Right lung (tissue), 10 donors: ENCODE measurements at places on chromosomes 12 and 14. TPM values are rescaled to one million over a fixed set of nuclear protein-coding genes. Genes with fewer than 3 reads are reported as not detected.

Gene RDH12
- polyA plus RNA-seq = 0.19 TPM

Gene LUM
- polyA plus RNA-seq = 639 TPM

- DNase-seq = peak; percentile 74
These were observed 11.3 kb upstream of the ABHD12B start for GRCh38 chr14:50860478-50861086.

- DNase-seq = peak; percentile 51
These were observed 30.1 kb downstream of the NRDE2 start for GRCh38 chr14:90301668-90302090.

DNA sequence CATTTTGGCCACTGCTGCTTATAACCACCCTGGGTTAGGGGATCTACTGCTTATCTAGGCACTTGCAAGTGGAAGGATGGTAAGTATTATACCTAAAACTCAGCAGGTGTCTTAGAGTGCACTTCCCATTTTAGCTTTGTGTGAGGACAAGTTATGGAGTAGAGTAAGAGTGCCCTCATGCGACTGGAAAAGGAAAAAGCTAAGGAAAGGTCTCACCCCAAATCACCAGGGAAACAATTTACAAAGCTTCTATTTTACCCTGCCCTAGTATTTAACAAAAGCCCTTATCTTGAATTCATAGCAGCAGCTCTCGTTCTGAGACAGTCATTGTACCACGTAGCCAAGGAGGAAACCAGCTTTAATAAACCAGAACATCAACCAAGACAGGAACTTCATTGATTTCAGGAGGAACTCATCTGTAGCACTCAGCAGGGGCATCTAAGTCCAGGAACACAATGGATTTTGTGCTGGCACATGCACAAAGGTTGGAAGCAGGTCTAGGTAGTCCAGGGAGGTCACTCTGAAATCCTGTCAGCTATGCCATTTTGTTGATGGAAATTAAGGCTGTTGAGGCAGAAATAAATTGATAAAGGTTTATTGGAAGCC is 2.9 kb downstream of the RDH12 start:
- peak; percentile 33 for DNase-seq

GRCh38 chr12:2922329-2922728 is 31.6 kb downstream of the TULP3 start:
- no peak for DNase-seq

GRCh38 chr14:69263364-69263763 is 3.4 kb downstream of the GALNT16 start:
- no peak for DNase-seq

GRCh38 chr12:9753498-9753897 is 7.2 kb downstream of the CD69 start:
- DNase-seq = no peak

GRCh38 chr14:33742166-33742565 is 208.7 kb downstream of the EGLN3 start:
- no peak for DNase-seq

DNA sequence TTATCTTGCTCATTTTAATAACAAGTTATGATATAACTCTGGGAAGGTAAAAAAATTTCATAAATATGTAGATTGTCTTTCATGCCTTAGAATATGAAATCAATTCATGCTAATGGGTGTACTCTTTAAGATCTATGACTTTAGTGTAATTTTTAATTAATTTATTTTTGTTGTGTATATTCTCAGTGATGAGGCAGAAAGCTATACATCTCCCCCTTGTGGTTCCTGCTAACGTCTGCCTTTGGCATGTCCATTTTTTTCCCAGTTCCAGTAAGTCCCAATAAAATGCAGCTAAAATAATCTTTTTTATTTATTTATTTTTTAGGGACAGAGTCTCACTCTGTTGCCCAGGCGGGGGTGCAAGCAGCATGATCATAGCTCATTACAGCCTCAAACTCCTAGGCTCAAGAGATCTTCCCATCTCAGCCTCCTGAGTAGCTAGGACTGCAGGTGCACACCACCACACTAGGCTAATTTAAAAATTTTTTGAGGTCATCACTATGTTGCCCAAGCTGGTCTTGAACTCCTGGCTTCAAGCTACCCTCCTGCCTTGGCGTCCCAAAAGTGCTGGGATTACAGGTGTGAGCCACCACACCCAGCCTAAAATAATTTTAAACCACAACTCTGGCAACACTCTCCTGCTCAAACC is 3.3 kb upstream of the CHURC1 start:
- DNase-seq = no peak

- no peak for DNase-seq
These were observed 107.6 kb upstream of the SFSWAP start for GRCh38 chr12:131603106-131603938.

- DNase-seq = no peak
These were observed 31.0 kb downstream of the SLC25A29 start for GRCh38 chr14:100275214-100275613.

DNA sequence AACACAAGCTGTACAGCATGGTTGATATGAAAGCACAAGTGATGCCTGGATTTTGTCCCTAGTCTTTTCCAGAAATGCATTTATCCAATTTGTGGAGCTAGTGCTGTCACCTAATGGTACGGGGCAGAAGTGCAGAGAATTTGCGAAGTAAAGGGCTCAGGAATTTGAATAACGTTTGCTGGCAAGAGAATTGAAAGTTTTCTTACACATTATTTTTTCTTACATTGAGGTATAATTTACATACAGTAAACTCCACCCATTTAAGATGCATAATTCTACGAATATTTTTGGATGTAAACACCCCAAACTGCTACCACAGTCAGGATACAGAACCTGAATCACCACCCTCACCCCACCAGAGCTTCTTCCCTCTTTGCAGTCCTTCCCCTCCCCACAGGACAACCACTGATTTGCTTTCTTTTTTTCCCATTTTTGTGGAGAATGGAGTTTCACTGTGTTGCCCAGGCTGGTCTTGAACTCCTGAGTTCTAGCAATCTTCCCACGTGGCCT is 3.5 kb downstream of the AICDA start:
- DNase-seq = peak; percentile 19

GRCh38 chr12:112900298-112901145 is 6.2 kb upstream of the OAS1 start:
- DNase-seq = no peak

DNA sequence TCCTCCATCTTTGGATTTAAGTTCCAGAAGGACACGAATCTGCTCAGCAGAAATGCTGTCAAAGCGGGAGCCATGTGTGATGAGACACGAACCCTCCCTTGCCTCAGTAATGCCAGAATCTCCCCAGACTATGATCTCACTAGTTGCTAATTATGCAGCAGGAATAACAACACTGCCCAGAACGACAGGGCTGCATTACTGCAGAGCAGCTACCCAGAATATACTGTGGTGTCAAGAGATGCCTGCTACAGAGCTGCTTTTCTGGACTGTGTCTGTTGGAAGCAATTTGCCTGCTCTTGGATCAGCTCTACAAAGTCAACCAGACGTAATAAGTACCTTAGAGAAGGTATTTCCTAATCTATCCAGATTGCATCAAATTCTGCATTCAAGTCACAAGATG is 5.5 kb downstream of the CSRNP2 start:
- DNase-seq = no peak
